Activated CD4-positive, alpha-beta T cell treated with anti-CD3 and anti-CD28 coated beads, Interleukin-2, amount 10 ng/mL, durations not matched to agents 7 days and 5 days (primary cell): ENCODE measurements at places on chromosomes 1 and 21. TPM values are rescaled to one million over a fixed set of nuclear protein-coding genes. Genes with fewer than 3 reads are reported as not detected.

- peak; percentile 58 for DNase-seq
Observed at GRCh38 chr1:36576118-36576517, 93.4 kb upstream of the CSF3R start.

DNA sequence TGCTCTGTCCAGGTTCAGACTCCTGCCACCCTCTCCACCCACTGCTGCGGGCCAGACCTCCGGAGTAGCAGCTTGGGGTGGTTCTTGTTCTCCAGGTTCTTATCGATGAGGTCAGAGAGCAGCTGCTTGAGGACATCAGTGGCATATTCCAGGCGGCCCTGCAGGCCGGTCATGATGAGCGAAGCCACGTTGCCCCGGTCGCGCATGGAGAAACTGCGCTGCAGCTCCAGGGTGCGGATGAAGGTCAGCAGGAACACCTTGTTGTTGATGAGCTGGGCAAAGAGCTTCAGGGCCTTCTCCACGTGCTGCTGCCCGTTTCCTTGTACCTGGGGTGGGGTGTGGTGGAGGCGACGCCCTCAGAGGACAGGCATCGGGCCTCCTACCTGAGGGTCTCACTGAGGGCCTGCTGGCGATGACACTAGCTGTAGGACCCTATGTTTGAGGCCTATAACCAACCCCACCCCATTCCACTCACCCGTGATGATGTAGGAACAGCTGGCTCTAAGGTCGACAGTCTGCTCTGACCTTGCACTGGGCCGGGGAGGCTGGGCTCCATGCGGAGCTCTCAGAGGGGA is 131.2 kb upstream of the CD34 start:
- no peak for DNase-seq

DNA sequence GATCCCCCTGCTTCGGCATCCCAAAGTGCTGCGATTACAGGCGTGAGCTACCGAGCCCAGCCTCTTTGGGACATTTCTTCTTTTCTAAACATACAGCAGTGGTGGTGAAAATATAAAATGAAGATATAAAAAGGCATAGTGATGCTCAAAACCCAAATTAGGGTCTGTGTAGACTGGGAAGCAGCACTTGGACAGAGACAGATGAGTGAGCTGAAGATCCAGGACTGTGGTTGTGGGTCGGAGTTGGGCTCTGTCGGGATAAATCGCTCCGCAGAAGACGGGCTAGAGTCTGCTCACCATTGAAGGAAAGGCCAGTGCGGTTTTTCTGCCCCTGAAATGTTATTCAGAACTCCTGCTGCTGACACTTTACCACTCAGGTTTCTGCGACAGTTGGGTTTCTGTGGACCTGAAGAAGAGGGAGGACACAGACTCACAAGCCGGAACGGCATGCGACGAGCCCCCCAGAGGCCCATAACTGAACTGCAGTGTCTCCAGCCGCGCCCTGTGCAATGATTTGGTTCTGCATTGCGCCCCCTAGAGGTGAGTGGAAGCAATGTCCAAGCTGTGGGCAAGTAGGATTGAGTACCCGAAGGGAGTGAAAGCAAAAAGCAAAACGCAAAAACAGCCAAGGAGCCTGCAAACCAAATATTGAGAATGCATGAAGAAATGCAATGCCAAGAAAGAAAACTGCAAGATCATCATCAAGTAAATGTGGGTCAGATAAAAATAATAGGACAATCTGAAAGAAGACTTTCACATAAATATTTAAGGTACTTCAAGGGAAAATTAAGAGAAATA is 66.6 kb downstream of the GABPA start:
- peak; percentile 94 for DNase-seq

VWA5B1 gene
- not detected for total RNA-seq

DNA sequence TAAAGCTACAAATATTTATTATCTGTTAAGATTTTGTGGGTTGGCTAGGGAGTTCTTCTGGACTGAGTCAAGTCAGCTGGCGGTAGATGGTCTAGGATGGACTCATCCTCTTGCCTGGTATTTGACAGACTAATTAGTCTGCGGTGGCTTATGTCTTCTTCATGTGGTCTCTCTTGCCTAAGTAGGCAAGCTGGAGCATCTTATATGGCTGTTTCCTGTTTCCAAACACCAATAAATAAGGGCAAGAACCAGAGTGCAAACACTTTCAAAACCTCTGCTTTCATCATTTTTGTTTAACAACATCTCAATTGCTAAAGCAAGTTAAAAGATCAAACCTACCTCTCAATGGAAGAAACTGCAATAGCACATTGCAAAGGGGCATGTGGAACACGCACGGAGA is 484.8 kb downstream of the PTPRC start:
- DNase-seq: no peak

- no peak for DNase-seq
Observed at GRCh38 chr1:31704271-31705079, 658 bp upstream of the COL16A1 start.

DNA sequence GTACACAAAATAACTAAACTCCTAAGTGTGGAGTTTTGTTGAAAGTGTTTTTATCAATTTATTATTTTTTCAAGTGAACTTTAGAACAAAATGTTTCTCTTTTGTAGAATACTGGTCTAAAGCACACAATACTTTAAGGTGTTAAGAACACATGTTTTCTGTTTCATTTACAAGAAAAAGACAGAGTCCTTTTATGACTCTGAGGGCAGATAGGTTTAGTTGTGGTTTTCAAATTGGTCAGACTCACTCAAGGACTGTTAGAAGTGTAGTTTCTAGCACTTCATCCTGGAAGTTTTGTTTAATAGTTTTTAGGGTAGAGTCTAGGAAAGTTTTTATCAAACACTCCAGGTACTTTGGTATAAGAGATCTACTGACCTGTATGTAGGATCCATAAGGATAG is 376.5 kb downstream of the LRRIQ3 start:
- no peak for DNase-seq

JAM2 gene
- 0.05 TPM for total RNA-seq

DNA sequence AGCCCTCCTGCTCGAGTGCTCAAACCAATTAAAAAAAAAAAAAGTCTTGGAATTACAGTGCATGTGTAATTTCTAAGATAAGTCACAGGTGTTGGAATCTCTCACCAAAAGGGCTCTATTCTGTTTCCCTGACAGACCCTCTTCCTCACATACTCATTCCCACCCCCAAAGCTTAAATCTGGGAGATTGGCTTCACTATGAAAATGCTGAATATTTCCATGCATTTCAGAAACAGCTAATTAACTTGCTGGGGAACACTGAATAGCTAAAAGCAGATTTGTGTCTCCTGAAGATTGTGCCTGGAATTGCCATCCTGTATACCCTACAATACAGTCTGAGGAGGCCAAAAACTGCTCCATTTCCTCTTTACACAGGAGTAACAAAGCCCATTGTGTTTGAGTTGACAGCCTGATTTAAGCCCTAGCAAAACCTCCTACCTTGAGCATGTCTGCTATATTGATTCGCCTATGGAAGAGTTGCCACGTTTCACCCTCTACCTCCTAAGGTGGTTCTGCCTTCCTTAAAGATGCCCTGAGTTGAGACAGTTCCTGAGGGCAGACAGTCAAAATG is 1.4 kb upstream of the PIK3R3 start:
- DNase-seq: no peak

GRCh38 chr1:21641967-21642739 is 27.0 kb downstream of the RAP1GAP start:
- no peak for DNase-seq

DNA sequence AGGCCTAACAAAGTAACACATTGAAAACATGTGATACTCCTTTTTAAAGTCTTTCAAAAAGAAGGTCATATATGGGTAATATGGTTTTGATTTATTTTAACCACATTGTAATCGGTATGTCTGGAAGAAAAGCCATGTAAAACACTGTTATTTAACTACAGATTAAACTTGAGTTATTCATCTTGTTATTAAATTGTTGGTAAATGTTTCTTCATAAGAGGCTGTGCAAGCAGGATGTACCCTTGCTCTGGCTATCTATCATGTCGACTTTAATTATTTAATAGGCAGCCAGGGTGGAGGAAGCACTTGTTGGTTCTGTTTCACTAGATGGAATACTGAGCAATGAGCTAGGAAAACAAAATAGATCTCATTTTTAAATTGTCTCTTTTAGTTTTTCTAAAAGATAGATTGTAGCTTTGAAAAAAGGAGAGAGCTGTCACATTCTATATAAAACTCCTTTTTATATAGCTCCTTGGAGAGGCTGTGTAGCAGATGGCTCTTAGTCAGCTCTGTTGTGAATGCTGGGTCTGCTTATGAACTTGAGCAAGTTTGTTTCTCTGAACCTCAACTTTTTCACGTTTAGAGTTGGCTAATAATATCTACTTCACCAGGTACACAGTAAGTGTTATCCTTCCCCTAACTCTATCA is 39.5 kb downstream of the LRRC8B start:
- DNase-seq: no peak

GRCh38 chr1:11502516-11502915 is 23.6 kb downstream of the DISP3 start:
- no peak for DNase-seq

GRCh38 chr1:159823406-159823805 is 3.3 kb upstream of the SLAMF8 start:
- DNase-seq: no peak

GRCh38 chr1:57067863-57068262 is 102.0 kb upstream of the C8B start:
- no peak for DNase-seq
